Activated naive CD4-positive, alpha-beta T cell (primary cell): ENCODE measurements at places on chromosomes 4 and X.

DNA sequence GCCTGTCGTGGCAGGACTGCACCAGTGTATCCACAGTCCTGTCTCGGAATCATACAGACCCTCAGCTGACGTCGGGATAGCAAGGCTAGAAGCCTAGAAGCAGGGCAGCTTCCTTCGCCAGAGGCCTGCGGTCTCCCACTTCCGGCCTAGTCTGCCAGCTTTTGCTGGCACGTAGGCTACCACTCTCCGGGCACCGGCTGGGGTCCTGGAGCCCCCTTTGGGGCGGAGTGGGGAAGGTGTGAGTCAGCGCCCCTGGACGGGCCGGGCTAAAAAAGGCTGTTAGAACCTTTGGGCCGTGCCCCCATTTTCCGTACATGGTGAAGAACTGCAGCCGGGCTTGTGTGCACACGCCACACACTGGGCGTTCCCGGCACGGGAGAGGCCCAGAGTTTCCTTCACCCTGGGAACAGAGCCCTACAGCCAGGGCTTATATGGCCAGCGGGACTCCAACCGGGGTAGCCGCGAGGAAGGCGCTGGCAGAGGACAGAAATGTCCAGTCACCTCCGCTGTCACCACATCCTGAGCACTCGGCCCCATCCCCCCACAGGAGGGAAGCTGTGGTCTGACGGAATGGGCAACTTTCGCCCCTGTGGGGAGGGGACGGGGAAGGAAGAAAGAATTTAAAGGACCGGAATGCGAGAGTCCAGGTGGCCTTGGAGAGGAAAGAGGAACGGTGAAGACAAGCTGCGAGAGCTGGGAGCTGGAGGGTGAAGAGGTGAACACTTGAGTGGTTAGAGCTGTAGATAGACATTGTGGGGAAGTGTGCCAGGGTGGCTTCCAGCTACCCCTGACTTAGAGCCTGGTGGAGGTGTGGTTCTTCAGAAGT, 4.6 kb downstream of the MAGIX start:
- peak; percentile 10 for DNase-seq

GRCh38 chr4:43132010-43132582, 239.6 kb downstream of the GRXCR1 start:
- DNase-seq, result no peak

DNA sequence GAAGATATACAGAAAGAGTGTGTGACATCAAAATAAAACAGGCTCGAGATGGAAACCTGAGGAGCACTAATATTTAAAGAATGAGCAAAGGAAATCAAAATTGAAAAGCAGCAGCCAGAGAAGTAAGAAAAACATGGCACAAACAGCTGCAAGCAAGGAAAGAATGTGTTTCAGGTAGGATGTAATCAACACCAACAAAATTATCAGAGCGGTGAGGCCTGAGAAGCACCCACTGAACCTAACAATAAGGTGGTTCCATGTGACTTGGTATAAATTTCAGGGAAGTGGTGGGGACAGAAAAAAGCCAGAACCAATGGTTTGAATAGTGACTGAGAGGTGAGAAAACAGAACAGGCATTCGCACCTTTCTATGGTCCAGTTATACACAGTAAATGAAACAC, 11.5 kb downstream of the SLC39A8 start:
- DNase-seq, result no peak

- no peak for DNase-seq
Observed at GRCh38 chr4:7803371-7803770, 136.3 kb downstream of the AFAP1 start.

- no peak for DNase-seq
Observed at GRCh38 chr4:28226962-28227361, 1366.3 kb downstream of the STIM2 start.

GRCh38 chr4:53907772-53908171, 156.6 kb downstream of the CHIC2 start:
- no peak for DNase-seq

GRCh38 chrX:139930916-139931645, 1.8 kb downstream of the ATP11C start:
- DNase-seq, result no peak

DNA sequence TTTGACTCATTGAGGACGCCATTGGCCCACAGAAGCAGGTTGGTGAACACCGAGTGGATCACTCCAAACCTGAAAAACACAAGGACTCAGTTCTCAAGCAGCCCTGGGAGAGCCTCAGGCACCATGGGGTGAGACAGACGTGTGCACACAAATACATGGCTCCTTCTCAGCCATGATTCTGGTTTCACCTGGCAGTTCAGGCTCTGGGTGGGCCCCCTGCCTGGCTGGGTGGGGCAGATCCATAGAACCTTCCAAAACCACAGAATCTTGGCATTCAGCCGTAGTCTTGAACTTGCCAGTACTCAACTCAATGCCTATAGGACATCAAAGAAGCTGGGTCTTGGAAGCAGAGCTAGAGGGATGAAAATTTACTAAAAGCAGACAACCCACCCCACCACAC, 24.2 kb downstream of the OTOP1 start:
- DNase-seq, result no peak

GRCh38 chr4:4651811-4652755, 110.2 kb upstream of the STX18 start:
- DNase-seq, result no peak

GRCh38 chr4:84022564-84022963, 476.5 kb downstream of the NKX6-1 start:
- no peak for DNase-seq

DNA sequence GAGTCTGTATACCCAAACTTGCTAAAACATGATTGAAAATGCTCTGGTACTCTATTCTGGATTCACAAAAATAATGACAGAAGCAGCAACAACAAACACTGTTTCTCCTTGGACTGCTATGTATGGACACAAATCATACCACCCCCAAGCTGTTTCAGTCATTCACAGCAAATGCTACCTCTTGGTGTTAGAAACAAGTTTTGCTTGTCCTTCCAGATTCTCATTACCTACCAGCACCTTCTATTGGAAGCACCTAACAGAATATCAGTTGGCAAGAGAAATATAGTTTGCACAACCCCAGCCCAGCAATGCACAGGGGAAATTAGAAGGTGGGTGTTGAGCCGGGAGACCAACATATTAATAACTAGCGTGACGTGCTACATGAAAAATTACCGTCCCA, 1950.9 kb downstream of the C4orf33 start:
- no peak for DNase-seq

GRCh38 chrX:39905946-39906345, 191.8 kb downstream of the BCOR start:
- no peak for DNase-seq
